ENCODE measurements at places on chromosomes 11 and 22.

- DNase-seq: no peak
Observed at GRCh38 chr11:123588864-123589262, 65.6 kb downstream of the SCN3B start.

- no peak for DNase-seq
Observed at GRCh38 chr11:20026629-20027555, 133.4 kb downstream of the DBX1 start.

- DNase-seq: no peak
Observed at GRCh38 chr11:16911186-16911585, 103.0 kb downstream of the PLEKHA7 start.

GRCh38 chr22:24236656-24237055 lies 8.2 kb downstream of the GGT5 start:
- DNase-seq: no peak

- no peak for DNase-seq
Observed at GRCh38 chr11:131274233-131274632, 96.2 kb upstream of the NTM start.

GRCh38 chr11:911031-911889 lies 650 bp upstream of the CHID1 start:
- peak; percentile 57 for DNase-seq

DNA sequence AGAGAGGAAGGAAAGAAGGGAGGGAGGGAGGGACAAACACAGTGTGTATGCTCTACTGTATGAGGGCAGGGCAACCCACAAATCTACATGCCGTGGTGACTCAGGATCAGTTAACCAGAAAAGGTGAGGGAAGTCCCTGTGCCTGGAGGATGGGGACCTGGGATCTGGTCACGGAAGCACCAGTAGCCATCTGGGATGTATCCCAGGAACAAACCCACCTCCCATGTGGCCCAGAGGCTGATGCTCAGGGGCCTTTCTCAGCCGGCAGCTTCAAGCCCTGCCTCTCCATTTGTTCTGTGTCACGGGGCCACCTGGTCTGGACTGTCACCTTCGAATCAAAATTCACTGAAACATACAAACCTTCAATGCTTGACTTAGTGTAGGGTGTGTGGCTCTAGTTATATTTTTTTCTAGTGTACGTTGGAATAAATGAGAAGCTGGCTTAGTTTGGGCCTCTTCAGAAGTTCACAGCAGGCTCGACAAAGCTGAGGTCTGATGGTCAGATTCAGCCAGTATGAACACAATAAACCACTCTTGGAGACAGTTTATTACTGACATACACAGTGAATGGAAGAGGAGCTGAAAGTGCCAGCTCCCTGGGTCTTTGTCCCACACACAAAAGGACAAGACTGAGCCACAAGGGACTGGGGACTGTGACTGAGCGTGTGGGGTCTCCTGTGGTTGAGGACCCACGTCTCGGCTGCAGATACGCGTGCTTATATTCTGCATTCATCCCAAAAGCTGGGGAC lies 23.5 kb upstream of the RTL6 start:
- peak; percentile 19 for DNase-seq

- DNase-seq: peak; percentile 36
Observed at GRCh38 chr11:1152316-1153104, 5.2 kb upstream of the MUC5AC start.

DNA sequence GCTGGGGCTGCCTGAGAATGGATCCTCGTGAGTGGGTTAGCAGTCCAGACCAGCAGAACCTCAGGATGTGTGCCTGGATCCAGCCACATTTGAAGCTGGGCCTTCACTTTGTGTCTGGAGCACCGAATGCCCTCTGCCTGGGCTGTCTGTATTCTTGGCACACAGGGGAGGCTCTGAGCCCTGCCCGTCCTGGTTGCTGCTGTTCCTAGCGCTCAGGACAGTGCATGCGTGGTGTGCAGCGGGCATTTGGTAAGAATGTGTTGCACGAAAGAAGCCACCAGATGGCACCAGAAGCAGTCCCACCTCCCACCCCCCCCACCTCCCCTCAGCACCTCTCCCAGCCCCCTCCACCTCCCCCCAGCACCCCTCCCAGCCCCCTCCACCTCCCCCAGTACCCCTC lies 4.1 kb upstream of the MAPK11 start:
- peak; percentile 56 for DNase-seq

GRCh38 chr11:116563028-116563711 lies 209.6 kb downstream of the BUD13 start:
- DNase-seq: no peak

- DNase-seq: no peak
Observed at GRCh38 chr11:9396310-9396709, 11.9 kb downstream of the IPO7 start.

- peak; percentile 65 for DNase-seq
Observed at GRCh38 chr11:15073361-15074205, at the start of gene CALCB. CALCB (plus strand) TSS chr11:15073593; CDS start chr11:15074719, 1,126 bp downstream.

Data from activated T-cell treated with anti-CD3 and anti-CD28 coated beads, Interleukin-2, amount 50 U/mL, for 24 hours (primary cell).